ENCODE measurements at places on chromosomes 2 and 18. TPM values are rescaled to one million over a fixed set of nuclear protein-coding genes. Genes with fewer than 3 reads are reported as not detected.

The TMEM198 gene
- total RNA-seq, result 4.7 TPM

The ERFE gene
- total RNA-seq, result 0.66 TPM

The KCNG2 gene
- 1.7 TPM for total RNA-seq

DNA sequence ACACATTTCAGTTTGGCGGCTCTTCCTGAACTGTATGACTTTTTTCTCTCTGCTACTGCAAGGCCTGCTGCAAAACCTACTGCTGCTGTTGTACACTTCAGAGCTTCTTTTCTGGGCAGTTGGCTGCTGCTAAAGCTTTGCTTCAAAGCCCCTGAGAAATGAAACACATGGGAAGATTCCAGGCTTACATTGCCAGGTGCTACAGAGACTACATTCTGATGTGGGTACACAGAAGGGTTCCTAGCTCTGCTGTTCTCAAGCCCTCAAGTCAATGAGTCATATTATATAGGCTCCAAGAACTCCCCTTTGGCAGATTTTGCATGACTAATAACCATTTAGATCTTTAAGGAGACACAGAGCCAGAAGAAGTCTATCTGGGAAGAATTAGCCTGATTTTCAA lies 12.9 kb upstream of the PGAP1 start:
- DNase-seq, result no peak

The ANKAR gene
- total RNA-seq, result 19.1 TPM

- no peak for DNase-seq
Observed at GRCh38 chr2:134458950-134459349, 205.1 kb downstream of the MGAT5 start.

DNA sequence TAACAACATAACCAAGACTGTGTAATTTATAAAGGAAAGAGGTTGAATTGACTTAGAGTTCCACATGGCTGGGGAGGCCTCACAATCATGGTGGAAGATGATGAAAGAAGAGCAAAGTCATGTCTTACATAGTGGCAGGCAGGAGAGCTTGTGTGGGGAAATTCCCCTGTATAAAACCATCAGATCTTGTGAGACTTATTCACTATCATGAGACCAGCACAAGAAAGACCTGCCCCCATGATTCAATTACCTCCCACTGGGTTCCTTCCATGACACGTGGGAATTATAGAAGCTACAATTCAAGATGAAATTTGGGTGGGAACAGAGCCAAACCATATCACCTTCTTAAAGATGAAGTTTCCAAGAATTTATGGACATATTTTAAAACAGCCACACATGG lies 2.5 kb upstream of the IL36RN start:
- no peak for DNase-seq

DNA sequence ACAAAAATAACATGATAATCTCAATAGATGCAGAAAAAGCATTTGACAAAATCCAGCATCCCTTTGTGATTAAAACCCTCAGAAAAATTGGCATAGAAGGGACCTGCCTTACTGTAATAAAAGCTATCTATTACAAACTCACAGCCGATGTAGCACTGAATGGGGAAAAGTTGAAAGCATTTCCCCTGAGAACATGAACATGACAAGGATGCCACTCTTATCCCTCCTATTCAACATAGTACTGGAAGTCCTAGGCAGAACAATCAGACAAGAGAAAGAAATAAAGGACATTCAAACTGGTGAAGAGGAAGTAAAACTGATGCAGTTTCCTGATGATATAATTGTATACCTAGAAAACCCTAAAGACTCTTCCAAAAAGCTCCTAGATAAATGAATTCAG lies 368.7 kb downstream of the RIT2 start:
- no peak for DNase-seq

The CMPK2 gene
- 7.3 TPM for total RNA-seq

The CNTNAP5 gene
- 0.17 TPM for total RNA-seq

DNA sequence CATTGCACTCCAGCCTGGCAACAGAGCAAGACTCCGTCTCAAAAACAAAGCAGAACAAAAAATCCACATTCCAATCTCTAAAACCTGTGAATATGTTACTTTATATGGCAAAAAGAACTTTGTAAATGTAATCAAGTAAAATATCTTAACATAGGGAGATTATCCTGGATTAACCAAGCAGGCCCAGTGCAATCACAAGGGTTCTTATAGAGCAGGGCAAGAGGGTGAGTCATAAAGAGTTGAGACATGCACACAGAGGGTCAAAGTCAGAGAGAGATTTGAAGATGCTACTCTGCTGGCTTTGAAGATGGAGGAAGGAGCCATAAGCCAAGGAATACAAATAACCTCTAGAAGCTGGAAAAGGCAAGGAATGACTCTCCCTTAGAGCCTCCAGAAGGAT lies 60.9 kb upstream of the SLC9A2 start:
- DNase-seq, result no peak

The LAPTM4A gene
- total RNA-seq, result 196 TPM

The CCDC93 gene
- 15.4 TPM for total RNA-seq

DNA sequence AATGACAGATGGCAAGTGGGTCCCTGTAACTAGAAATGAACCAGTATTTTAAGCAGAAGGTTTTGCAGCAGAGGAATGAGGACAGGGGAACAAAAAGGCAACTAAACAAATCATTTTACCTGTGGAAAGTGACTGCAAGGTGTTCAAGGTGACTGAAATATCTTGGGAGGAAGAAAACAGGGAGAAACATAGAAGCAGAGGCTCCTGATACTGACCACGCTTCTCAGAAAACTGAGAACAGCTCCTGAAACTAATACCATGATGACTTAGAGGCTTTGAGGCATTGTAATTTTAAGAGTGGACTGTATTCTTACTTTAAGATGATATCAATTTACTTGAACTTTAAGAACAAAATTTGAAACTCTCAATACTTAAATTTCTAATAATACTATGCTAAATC lies at the start of gene DYTN:
Gene DYTN, minus strand, starts transcription at position 101 of the 400 bp plus-strand sequence. CDS start 117 bp downstream, outside the sequence.
- DNase-seq, result no peak

- DNase-seq, result no peak
Observed at GRCh38 chr2:204264085-204264553, 281.2 kb upstream of the PARD3B start.

DNA sequence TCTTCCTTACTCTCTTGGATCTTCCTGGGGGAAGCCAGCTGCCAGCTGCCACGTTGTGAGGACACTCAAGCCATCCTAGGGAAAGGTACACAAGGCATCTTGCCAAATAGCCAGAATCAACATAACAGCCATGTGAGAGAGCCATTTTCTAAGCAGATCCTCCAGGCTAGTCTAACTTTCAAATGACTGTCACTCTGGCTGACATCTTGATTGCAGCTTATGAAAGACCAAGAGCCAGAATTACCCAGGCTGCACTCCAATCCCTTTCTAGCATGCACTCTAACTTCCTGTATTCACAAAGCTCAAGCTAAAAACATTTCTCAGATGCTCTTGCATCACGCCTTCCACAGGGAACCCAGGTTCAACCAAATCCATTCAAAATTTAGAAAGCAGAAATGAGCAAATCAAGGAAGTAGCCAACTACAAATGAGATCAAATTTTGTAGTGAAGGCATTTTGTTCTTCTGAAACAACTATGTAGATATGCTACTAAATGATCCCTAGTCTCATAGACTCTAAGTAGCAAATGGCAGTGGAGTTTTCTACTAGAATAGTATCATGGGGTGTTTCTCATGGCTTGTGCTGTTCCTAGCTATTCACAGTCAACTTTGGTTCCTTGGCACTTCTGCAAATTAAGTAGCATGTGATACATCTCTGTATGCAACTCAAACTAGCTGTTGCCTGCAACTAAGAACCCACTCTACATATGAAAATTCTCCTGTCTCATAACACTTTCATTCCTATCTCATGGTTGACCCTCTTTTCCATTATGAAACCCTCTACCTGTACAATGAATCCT lies 281.9 kb downstream of the ZEB2 start:
- no peak for DNase-seq

DNA sequence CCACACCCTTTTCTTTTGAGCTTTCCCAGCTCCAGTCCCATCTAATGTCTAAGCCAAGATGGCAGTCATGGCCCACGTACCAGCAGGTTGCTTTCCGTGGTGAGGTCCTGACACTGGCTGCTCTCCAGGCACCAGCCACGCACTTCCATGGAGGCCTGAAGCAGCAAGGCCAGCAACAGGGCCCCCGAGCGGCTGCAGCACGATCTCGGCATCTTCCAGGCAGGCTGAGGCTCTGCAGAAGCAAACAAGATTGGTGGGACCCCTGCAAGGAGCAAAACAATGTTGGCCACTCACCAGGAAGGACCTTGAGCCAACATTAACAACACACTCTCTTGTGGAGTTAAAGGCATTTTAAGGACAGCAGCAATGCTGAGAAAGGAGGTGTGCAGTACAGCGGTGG lies 3.8 kb downstream of the POMC start:
- DNase-seq, result no peak

GRCh38 chr2:222575618-222576017 lies 80.3 kb downstream of the FARSB start:
- DNase-seq, result no peak

GRCh38 chr2:224971214-224971613 lies 71.1 kb downstream of the DOCK10 start:
- peak; percentile 72 for DNase-seq

DNA sequence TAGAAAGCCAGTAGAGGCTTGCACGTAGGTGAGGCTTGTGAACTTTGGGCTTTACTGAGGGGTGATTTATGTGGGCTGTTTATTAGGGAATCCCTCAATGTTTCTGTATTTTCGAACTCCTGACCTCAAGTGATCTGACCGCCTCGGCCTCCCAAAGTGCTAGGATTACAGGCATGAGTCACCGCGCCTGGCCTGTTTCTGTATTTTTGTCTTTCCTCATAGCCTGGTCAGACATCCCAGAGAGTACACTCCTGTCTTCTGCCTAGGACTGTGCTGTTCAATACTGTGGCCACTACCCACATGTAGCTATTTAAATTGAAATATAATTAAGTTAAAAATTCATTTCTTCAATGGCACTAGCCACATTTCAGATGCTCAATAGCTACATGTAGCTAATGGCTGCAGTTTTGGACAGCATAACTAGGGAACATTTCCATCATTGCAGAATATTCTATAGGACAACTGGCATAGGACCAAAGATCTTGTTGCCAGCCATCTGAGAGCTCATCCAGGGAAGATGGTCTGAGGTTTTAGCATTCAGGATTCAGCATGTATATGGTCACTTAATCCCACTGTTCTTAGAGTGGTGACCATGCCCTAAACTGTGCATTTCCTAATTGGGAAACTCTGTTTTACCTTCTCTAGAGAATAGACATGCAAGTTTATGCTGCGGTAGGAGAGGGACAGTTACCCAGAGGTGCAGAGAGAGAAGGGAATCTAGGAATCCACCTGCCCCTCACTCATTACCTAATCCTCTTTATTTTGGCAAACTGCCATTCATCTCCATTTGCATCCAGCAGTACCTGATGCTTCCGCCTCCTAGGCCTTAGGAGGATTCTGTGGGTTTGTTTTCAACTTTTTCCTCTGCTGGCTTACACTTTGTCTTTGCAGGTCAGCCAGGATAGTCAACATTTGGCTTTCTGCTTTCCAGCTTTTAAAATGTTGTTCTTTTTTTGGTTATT lies 64.4 kb downstream of the LCLAT1 start:
- no peak for DNase-seq

Measured in esophagus muscularis mucosa (tissue), 4 donors.